ENCODE measurements at places on chromosomes 12 and 14.

DNA sequence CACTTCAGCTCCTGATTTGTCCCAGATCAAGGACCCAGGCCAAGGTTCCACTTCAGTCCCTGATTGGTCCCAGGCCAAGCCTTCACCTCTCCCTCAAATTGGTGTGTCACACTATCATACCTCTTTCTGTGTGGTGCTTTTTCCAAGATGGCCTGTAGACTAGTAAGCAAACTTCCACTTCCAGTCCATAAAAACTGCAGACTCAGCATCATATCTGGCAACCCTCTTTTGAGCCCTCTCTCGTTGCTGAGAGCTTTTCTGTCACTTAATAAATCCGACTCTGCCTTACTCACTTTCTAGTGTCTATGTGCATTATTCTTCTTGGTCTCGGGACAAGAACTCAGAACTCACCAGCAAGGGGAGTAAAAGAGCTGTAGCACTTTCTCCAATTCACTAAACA is 1395.1 kb downstream of the LRFN5 start:
- no peak for DNase-seq

GRCh38 chr14:103318750-103319419 is 15.2 kb upstream of the EIF5 start:
- DNase-seq: no peak

- DNase-seq: no peak
Observed at GRCh38 chr12:115147916-115148315, 463.9 kb upstream of the TBX3 start.

GRCh38 chr12:85814071-85814470 is 22.1 kb downstream of the RASSF9 start:
- no peak for DNase-seq

GRCh38 chr12:106211973-106212372 is 35.8 kb downstream of the CKAP4 start:
- DNase-seq: no peak

GRCh38 chr12:26768611-26769603 is 64.1 kb downstream of the ITPR2 start:
- no peak for DNase-seq

DNA sequence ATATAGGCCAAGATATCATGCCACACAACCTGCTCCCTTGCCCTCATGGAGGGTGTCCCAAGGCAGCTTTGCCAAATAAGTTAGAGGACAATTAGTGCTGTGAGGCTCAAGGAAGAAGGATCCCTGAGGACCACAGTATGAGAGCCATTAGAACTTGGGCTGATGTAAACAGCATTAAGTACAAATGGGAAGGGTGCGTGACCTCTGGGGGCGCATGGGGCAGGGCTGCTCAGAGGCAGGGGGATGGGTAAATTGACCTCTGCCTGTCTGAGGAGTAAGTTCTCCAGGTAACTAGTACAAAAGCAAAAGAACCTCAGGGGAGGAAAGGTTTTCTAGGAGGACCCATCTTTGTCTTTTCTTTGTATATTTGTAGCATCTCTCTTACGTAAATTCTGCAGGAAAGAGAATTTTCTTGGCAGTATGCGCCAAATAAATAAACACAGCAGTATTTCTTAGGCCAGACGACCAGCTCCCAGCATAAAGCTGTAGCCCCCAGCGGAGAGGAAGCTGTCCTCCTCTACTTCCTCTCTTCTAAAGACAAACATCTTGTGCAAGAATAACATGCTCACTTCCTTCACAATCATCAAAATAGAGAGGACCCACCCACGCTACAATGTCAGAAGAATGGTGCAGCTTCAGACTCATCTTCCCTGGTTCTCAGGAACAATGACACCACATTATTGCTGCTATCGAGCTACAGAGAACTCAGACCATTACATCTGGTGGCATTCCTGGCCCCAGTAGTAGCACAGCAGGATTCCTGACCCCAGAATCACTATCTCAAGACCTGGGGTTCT is 16.4 kb upstream of the VWF start:
- peak; percentile 7 for DNase-seq

DNA sequence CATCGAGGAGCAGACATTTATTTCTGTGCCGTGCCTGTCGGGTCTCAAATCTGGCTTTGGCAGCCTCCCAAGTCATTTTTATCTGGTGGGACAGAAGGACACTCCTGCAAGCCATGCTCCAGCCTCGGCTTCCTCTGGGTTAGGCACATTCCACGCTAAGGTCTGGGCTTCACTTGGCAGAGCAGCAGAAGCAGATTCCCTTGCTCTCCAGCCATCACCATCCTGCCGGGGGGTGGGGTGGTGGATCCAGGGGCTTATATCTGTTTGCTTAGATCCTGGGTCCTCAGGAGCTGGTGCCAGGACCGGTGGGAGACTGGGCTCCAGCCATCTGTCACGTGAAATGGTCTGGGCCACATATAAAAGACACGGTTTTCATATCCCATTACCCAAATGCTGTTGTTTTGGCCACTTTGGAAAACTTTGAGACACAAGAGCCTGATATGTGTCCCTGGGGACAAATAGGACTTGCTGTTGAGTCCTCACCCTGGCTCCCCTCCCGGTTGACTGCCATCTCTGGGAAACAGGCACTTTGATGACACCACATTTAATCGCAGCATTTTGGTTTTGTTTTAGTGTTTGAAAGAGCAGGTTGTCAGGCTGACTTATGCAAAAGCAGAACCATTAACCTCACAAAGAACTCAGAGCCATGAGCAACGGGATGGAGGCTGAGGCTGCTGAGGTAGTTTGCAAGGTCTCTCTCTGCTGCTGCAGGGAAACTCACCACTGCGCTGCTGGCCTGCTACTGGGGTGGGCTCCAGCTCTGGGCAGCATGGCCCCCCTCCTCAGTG is 69.6 kb upstream of the PRMT8 start:
- no peak for DNase-seq

- DNase-seq: no peak
Observed at GRCh38 chr14:68263563-68264259, 444.1 kb downstream of the RAD51B start.

DNA sequence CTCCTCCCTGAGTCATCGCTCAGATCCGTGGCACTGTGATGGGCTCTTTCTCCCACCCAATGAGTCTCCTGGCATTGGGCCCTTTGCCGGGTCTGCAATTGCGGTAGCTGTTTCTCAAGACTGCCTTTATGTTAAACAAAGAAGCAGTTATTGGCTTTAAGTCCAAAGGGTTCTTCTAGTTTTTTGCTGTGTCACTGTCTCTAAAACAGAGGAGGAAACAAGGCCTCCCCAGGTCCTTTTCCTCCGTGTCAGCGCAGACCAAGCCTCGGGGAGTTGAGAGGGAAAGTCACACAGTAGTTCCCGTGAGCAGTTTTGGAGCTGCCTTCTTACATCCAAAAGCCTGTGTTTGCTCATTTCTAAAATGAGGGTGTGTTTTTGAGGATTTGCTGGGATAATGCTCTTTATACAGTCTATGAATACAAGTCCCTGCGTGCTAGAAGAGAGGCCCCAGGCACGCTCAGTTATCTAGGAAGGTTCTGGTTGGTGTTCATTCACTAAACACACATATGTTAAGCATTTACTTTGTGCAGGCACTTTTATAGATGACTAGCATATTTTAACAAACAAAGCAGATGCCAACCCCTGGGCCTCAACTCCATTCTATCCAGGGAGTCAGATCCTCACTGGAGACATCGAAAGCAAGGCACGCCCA is 126.0 kb upstream of the PZP start:
- DNase-seq: no peak

DNA sequence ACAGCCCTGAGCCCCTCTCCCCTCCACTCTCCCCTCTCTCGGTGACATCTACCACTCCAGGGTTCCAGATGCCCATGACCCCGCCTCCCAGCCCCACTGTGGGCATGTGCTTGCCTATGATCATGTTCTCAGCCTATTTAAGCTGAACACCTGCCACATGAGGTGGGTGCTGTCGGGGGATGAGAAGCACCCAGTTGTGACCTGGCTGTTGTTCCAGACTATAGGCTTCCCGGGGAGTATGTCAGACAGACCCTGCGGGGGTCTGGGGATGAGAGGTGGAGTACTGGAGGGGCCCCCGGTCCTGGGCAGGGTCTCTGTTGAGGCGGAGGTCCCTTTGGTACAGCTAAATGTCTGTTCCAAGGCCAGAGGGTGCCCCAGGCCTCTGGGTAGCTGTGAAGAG is 6.0 kb downstream of the VSX2 start:
- no peak for DNase-seq

DNA sequence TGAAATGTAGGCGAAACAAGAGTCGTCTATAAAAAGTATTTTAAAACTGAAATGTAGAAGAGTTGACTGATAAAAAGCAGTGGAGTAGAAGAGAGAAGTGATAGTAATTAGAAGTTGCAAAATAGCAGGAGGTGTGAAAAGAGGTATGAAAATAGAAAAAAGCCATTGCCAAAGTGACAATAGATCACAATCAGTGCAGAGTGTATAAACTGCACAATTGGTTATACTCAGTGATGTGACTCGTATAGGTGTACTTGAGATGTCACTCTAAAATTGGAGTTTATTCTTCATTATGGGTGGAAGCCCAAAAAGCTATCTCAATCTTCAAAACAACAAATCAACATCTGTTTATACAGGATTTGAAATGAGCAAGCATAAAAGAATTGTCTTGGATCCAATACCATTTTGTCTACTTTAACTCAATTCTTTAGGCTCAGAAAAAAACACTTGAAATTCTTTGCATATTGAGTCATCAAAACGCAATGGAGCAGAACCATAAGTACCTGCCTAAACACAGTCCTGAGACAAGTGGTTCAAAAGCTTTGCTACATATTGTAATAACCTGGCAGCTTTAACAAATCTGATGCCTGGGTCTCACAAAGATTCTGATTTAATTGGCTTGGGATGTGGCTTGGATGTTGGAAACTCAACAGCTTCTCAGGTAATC is 8.8 kb downstream of the IKBIP start:
- DNase-seq: no peak
